DMS 273 treated with DMSO at 0.1 percent for 48 hours (cell line): ENCODE measurements at places on chromosomes 7 and 10.
A peak's percentile ranks its signal among the peaks of the same experiment; 100 is the strongest.

DNA sequence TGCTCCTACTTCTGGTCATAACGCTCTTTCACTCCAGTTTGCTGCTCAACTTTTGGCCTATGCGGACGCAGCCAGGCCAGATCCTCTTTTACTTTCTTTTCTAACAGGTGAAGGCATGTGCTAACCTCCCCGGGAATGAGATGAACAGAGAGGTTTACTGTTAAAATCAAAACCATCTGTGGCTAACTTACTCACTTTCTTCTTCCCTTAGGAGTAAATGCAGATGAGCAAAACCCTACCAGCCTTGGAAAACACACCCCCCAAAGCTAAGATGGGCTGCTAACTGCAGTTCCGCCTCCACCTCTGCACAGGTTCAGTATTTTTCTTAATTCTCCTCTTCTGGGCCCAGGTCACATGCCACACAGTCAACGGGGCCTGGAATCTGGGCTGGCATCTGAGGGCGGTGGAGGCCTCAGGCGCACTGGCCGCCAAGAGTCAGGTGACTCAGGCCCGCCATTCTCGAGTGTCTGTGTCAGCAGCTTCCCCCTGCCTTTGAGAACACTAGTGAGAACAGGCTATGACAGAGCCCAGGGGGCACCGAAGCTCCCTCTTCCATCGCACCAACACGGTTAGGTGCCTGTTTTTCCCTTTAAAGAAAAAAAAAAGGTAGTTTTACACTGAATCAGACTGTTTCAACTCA lies 11.1 kb downstream of the FAM53B start:
- no peak for DNase-seq

GRCh38 chr10:45809837-45810236 lies 37.5 kb downstream of the AGAP4 start:
- DNase-seq: peak; percentile 7

DNA sequence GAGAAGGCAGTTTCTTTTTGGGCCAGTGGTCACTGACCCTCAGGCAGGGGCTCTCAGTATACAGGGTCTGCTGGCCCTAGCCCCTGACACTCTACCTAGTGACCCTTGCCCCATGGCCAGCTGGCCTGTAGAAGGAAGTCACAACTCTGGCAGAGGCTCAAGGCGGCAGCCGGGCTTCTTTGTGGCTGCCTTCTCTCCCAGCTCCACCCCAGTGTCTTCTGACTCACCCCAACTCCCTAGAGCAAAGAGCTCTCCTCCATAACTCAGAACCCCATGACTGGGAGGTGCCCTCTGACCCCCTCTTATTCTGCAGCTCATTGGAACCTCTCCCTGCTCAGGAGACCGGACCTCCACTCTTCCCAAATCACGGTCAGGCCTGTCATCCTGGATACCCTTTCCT lies 358.2 kb downstream of the FGFR2 start:
- DNase-seq: no peak

DNA sequence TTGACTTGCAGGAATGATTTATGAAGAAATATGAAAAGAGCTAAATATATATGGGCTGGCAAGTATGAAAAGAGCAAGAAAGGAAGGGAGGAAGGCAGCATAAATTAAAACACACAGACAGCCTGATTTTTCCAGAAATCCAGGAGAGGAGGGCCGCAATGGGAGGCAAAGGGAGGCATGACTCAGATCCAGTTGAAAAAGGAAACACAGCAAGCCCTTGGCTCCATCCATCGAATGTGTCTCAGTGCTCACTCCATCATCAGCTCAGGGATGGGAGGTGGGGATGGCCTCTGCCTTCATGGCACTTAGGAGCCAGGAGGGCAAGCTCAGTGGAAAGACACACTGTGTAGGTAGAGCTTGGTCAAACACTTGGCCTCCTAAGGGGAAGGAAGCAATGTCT lies 75.7 kb upstream of the PDZD8 start:
- no peak for DNase-seq

DNA sequence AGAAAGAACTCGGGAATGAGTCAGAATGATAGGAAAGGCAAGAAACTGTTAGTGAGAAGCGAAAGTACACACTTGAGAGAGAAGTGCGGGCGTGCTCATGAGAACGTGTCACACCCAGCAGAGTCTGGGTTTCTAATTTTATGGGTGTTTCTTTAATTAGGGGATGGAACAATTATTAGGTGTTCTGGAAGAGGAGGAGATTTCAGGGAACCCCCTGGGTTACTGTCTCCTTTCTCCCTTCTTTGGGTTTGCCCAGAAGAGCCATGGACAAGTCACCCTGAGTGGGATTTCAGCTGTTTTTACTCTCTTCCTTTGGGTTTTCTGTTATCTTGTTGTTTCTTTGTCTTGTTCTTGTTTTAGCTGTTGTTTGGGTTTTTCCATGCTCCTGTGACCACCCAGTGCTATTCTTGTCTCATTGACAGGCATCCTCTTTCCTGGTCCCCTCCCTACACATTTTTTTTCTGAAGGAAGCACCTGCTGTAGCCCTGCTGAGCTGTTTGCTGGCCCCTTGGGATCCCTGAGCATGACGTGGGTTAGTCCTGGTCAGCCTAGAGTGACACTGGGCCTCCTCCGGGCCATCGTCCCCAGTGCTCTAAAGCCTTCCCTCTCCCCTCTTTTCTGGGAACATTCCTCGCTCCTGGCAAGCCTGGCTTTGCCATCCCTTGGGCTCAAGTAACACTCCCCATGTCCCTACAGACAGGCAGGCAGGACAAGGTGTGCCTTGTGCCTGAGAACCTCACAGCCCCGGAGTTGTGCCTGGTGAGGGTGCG lies 3.5 kb downstream of the SH2D4B start:
- no peak for DNase-seq

GRCh38 chr7:4610768-4611467 lies 71.2 kb upstream of the FOXK1 start:
- peak; percentile 54 for DNase-seq

GRCh38 chr10:109895095-109895818 lies 28.1 kb downstream of the XPNPEP1 start:
- DNase-seq: no peak

DNA sequence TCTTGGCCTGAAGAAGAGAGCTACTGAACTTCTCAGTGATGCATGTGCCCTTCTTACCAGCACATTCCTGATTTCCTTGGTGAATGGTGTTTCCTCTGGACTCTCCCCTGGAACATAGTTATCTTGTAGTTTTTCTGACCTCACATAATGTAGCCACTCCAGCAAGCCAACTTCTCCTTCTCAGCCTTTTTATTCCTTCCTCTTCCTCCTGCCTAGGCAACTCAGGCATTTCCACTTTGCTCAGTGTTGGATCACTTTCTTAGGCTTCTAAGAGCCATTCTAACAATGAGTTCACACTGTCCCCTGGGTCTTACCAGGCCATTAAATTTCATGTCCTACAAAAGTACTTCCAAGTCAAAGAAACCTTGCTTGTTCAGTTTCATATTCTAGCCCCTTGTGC lies 3.6 kb upstream of the PTTG1IP2 start:
- DNase-seq: no peak

GRCh38 chr10:115321360-115321759 lies 228.2 kb downstream of the ATRNL1 start:
- no peak for DNase-seq

DNA sequence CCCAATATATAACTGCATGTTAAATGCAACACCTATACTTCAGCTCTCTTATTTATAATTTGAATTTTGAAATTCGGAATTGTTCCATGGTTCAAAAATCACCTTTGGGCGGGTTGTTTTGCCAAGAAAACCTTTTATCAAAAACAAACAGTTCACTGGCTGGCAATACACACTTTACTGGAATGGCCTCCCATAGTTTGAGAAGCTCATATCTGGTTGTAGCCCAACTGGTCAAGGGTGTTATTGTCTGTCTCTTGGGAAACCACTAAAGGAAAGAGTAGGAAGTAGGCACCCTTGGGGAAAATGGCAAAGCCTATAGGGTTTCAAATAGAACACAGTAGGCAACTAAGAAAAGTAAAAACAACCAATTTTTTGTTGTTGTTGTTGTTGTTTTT lies 117.9 kb downstream of the HIPK2 start:
- DNase-seq: no peak

DNA sequence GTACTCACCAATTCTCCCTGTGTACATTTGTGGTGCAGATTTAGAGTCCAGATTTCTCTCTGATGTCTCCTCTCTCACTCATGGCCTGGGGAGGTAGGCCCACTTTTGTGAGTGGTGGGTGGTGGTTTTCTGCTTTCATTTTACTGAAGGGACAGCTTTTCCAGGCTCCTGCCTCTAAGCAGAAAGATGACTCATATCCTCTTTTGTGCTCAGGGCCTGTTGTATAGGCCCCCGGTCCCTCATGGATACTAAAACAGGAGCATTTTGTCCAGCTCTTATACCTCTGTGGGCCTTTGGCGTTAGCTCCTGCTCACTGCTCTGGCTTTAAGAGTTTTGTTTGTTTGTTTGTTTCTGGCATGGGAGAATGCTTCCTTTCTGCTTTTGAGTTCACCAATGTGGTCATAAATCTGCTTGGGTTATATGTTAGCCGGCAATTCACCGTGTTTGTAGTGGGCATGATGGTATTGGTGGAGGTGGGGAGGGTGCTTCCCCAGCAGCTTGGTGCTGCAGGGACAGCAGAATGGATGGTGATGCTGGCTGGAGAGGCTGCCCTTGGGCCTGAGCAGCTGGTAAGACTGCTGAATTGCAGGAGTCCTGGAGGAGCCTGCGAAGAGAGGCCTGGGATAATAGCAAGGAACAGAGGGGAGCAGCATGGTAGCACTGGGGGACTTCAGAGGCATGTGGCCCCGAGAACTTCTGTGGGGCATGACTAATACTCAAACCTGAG lies 468.7 kb downstream of the RPS24 start:
- DNase-seq: no peak

DNA sequence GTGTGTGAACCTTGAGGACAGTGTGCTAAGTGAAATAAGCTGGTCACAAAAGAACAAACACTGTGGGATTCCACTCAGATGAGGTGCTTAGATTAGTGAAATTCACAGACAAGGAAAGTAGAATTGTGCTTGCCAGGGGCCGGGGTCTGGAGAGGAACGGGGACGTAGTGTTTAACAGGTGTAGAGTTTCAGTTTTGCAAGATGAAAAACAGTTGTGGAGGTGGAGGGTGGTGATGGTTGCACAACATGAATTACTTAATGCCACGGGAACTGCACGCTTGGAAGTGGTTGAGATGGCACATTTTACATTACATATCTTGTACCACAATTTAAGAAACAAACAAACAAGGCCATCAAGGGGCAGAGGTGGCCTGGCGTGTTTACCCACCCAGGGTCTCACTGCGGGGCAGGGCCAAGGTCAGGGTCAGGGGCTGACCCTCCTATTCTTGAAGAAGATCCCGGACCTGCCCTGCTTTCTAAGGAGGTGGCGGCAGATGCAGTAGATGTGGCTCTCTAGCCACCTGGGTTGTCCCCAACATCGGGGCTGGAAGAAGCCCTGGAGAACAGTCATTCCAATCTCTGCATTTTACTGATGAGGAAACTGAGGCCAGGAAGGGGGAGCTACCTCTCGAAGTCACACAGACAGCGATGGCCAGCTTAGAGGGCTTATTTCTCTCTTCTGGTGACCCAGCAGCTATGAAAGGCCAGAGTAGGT lies 91.5 kb upstream of the LRRC4 start:
- no peak for DNase-seq

- peak; percentile 16 for DNase-seq
These were observed 14.4 kb upstream of the AHCYL2 start for GRCh38 chr7:129210256-129210988.

DNA sequence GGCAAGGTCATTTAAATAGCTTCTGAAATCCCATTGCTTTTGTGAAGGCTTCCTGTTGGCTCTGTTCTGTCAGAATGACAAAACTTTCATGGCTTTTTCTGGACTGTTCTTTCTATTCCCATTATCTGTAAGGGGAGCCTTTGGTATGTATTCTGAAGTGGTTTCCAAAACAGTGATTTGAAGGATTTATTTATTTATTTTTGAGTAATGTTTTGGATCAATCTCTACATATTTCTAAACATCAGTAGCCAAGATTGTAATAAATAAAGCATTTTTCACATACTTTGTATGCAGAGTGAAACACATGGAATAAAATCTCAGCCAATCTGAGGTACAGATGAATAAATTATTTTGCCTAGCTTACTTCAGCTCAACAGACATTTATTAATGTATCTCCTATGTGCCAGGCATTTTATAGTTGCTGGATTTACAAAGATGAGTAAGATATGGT lies 121.1 kb downstream of the BBS9 start:
- DNase-seq: no peak

- no peak for DNase-seq
These were observed 544.9 kb upstream of the MGMT start for GRCh38 chr10:128922172-128922571.

DNA sequence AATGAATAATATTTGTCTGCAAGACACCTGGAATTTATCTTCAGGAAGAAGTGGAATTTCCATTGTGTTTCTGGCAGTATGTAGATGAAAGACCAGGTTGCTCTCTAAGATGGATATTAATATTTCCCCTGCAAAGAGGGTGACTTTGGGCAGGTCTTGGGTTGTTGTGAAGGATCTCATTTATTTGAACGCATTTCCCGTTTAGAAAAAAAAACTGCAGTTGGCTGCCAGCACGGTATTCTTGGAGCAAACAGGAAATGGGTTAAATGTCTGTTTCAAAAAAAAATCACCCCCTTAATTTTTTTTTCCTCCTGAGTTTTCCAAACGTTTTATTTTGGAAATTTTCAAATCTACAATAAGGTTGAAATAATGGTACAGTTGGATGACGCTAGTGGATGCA lies 11.5 kb downstream of the EIF4H start:
- no peak for DNase-seq

DNA sequence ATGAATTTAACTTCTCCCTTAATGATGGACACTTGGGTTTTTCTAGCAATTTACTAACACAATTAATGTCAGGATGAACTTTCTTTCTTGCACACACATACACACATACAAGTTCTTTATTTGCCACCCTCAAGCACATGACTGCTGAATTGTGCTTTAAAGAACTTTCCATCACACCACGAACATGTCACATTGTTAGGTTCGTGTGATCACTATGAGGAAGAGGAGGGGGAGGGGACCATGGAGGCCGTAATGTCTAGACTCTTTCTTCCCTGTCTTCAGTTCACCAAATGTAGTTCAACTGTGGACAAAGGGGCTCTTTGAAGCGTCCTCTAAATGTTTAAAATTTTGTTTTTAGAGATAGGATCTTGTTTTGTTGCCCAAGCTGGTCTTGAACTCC lies 31.0 kb downstream of the NUP42 start:
- no peak for DNase-seq

DNA sequence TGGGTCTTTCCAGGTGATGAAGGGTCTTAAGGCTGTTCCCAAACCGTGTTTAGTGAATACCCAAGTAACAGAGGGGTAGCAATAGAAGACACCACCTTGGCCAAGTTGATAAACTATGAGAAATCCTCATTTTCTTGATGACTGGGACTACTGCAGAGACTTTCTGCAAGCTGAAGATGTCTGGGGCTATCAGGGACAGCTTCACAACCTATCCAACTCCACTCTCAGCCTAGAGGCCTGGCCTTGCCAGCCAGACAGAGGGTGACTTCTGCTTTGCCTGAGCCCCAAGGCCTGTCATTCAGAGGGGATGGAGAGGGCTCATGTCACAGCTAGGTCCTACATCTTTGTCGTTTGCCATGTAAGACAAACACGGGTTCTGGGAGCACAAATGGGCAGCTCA lies 255.9 kb upstream of the GRB10 start:
- DNase-seq: no peak
